ENCODE measurements at places on chromosomes 16 and 17.

DNA sequence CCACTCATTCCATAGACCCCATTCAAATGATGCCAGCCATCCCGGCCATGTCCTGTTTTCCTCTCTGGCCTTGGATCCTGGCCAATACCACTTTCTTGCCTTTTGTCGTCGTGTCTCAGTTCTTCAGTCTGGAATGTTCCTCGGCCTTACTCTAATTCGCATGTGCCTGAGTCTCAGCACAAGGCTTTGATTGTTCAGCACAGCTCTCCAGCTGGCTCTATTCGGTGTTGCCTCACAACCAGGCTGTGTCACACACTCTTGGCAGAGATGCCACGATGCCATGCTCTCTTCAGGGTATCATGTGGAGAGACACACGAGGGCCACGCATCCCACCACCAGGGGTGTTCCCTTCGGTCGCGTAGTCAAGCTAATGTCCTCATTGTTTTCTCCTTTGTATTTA is 1.8 kb upstream of the VPS4A start:
- DNase-seq = no peak

GRCh38 chr17:68179236-68179925 is 68.5 kb upstream of the AMZ2 start:
- no peak for DNase-seq

DNA sequence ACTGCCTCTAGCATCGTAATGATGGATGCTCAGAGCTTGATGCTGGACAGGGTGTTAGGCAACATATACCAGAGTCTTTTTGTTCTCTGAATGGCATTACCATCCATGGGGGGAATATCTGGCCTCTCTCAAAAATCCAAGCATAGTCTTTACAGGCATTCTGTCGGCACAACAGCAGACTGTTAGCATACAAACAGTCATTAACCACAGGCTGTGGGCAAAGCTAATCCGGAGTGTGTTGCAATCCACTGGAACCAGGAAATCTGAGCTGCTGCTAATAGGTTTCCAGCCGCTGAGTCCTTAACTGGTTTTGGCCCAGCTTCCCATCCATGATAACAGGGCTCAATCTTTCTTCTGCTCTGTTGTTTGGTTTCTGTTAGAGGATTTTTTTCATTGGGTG is 371.9 kb downstream of the HS3ST3B1 start:
- no peak for DNase-seq

DNA sequence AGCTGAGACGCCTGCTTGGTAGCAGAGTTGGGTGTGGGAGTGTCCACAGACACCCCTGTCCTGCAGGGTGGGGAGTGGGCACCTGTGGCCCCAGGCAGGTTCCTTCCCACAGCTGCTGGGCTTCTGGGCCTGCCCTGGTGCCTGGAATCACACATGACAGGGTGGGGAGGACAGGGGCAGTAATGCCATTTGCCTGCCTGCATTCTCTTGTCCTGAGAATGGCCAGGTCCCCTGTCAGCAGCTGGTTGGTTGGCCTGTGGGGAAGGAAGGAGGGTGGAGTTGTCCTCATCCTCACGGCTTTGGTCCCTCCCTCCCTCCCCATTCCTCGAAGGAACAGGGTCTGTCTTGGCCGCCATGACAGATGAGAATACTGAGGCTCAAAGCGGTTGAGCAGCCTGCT is 5.2 kb downstream of the PRSS53 start:
- no peak for DNase-seq

DNA sequence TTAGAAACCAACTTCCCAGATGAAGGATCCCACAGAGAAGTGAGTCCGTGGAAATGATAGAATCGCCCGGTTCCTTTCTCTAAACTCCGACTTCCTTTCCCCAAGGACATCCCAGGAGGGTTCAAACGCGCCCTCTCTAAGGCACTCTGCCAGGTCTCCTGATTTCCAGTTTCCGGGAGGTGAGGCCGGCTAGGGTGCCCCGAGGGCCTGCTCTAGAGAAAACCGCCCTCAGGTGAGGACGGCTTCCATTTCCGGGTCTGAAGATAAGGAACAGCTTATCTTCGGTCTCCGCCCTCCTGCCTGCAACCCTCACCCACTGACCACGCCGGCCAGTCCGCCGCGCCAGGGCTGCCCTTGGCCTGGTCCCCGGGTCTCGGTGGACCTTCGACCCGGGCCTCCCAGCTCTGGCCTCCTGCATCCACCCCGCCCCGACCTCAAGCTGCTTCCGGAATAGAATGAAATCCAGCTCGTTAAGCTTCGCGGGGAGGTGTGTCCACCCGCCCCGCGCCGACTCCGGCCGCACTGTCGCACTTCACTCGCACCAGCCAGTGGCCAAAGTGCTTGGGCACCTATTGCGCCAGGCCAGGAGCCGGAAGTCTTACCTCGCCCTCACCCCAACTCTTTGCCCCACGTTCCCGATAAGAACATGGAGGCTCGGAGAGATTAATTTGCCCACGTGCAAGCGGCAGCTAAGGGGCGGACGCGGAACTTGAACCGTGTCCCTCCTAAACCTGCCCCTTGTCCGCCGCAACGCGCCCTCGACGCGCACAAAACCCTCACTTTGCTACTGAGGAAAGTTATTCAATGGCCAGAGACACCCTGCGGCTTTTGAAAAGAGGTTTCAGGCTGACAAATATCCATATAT is 836 bp upstream of the MMP15 start:
- no peak for DNase-seq

- DNase-seq = no peak
These were observed 314.3 kb downstream of the SOX9 start for GRCh38 chr17:72434991-72435618.

DNA sequence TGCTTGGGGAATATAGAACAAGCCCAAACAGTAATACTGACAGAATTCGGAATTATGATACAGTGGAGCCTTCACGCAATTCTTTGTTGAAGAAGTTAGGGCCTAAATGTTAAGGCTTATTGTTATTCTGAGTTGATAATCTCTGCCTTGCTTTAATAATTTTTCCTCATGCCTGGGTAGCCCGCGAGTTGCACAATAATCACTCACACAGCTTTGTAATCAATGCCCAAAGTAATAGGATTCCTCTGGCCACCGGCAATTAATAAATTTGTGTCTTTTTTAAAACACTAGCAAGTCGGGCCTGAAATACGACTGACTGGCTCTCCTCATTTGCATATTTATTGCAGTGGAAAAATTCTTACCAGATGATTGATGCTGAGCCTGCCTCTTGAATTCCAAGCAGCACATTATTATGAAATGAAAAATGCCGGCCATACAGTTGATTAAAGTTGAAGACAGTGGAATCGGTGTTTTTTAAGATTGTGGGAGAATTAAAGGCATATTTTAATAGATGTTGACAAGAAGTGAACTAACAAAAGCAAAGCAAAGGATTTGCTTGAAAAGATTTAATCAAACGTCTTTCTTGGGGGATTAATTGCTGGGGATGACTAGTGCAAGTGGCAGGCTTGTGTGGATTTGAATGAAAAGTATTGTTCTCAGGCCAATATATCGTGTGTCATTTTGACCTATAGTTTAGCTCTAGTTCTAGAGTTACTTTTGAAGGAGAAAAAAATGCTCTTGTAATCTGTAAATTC is 30.2 kb downstream of the AATF start:
- no peak for DNase-seq

Data from effector memory CD4-positive, alpha-beta T cell (primary cell).